NCI-H1436 treated with DMSO at 0.1 percent for 48 hours (cell line): ENCODE measurements at places on chromosomes 5 and 9.

DNA sequence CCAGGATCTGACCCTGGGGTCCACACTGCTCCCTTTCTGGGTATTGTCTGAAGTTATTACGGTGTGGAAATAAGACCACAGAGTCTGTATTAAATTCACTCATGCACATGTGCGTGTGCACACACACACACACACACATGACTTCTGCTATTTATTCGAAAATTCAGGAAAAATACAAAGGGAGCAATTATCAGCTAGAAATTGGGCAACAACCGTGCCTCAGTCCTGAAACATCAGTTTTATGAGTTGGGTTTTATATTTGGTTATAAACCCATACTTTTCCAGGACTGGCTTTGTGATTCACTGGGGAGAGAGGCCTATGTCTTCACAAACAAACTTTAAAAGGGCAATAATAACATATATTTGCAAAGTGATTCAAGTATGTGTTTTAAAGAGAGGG lies 90.2 kb downstream of the ANGPTL2 start:
- DNase-seq = no peak

- DNase-seq = no peak
Measured at GRCh38 chr9:35179347-35180280, 17.8 kb downstream of the UNC13B start.

- DNase-seq = no peak
Measured at GRCh38 chr9:108197899-108198298, 657.9 kb downstream of the ACTL7B start.

DNA sequence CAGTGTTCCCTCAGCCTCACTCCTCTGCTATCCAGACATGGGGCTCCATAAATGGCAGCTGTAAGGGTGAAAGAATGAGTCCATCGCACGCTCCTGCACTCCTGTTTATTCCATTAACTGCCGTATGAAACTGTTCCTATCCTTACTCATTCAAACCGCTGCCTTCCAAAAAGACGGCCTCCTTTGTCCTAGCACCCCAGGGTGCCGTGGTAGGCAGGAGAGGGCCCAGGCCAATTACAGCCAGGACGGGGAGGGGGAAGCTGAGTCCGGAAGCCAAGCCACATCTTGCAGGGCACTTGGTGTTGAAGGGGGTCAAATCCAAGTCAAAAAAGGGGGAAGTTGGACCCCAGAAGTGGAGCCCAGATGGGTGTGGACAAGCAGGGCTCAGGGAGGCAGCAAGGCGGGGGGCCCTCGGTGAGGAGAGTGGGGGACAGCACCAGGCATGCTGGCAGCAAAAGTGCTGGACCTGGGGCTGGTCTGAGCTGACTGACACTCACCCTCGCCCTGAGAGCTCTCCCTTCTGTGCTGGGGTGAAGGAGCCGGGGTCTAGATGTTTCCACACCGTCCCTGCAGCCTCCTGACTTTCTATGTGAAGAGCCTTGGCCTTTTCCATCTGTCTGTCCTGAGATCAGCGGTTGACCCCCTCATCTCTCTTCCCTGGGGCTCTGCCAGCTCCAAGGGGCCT lies 63.3 kb downstream of the COL23A1 start:
- DNase-seq = no peak

GRCh38 chr9:112849363-112849922 lies 41.2 kb downstream of the SLC46A2 start:
- no peak for DNase-seq
